ENCODE measurements at places on chromosomes 7 and 10.

DNA sequence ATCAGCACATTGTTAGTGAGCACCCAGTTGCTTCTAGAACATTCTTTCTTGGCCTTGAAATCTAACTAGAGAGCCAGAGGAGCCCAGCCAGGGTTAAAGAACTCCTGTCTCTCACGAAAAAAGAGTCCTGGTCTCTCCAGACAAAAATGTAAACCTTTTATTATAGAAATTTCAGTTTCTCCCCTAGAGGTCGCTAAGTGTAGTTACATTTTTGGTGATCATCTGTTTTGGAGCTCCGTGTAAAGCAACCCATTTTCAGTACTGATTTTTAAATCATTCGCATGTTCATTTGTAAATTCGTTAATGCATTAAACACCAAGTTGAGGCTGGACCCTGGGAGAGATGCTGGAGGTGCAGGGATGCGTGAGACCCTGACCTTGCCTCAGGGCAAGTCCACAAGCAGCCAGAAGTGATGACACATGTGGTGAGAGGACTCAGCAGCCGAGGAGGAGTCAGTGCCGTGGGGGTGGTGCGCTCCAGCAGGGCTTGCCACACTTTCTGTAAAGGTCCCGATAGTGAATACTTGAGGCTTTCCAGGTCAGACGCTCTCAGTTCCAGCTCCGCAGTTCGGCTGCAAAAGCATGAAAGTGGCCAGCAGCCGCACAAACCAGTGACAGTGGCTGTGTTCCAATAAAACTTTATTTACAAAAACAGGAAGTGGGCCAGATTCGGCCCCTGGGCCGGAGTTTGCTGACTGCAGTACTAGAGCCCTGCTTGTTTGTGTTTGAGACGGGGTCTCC, 578.6 kb upstream of the FOXK1 start:
- H3K4me3 ChIP-seq, result no peak overlapping the region
- H3K4me1 ChIP-seq, result no peaks in the 10 kb centered on the region
- no peak overlapping the region for H3K27ac ChIP-seq
- no peaks in the 10 kb centered on the region for H3K36me3 ChIP-seq

DNA sequence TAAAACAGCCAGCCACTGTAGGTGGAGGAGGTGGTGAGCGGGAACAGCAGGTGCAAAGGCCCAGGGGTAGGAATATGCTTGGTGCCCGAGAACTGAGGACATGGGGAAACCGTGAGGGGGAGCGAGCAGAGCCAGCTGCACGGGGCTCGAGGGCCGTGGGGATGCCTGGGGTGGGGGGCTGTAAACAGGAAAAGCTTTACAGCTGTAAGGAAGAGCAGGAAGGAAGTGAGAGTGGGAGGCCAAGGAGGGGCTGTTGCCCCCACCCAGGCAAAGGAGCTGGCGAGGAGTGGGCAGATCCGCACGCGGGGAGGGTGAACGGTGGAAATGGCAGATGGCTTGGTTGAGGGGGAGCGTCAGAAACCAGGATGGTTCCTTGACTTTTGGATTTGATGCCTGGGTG, 34.4 kb downstream of the ZMIZ1 start:
- peaks cover 20% of the 10 kb centered on the region for H3K4me1 ChIP-seq
- no peaks in the 10 kb centered on the region for H3K36me3 ChIP-seq
- DNase-seq, result no peak
- H3K4me3 ChIP-seq, result no peak overlapping the region

- DNase-seq, result no peak
- no peaks in the 10 kb centered on the region for H3K36me3 ChIP-seq
- no peaks in the 10 kb centered on the region for H3K27me3 ChIP-seq
- no peak overlapping the region for H3K27ac ChIP-seq
Measured at GRCh38 chr10:76572021-76572420, 1065.6 kb downstream of the KCNMA1 start.

DNA sequence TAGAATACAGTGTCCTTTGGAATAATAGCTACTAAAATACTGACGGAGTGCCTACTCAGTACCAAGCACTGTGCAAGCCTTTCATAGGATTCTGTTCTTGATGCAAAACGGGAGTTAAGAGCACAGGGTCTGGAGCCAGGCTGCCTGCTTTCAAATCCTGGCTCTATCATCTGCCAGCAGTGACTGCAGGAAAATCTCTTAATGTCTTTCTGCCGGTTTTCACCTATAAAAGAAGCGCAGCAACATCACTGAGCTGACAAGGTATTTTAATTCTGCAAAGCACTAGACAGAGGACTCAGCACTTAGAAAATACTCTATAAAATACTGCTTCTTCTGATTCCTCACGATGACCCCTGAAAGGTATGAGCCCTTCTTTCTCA, 659 bp downstream of the FIGNL1 start:
- H3K36me3 ChIP-seq, result peaks cover 18% of the 10 kb centered on the region
- no peak for DNase-seq
- peaks cover 14% of the 10 kb centered on the region for H3K4me1 ChIP-seq
- H3K4me3 ChIP-seq, result peak overlapping the region; percentile 68

DNA sequence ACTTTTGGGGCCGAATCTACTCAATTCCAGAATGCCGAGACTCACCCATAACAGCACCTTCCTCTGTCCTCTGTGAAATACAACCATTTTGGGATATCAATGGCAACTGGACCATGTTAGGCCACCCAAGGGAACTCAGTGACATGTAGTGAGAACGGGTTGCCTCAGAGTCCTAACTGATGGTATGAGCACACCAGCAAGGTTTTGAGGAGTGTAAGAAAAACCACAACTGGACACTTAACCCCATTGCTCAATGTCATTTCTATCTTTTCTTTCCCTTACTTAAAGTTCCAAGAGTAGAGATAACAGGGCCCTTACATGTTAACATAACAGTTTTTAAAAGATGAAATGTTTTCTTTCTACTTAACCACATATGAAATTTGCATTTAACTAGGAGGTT, 67.1 kb downstream of the TNS3 start:
- DNase-seq, result no peak
- no peak overlapping the region for H3K4me3 ChIP-seq
- H3K27me3 ChIP-seq, result no peaks in the 10 kb centered on the region
- H3K36me3 ChIP-seq, result no peaks in the 10 kb centered on the region

GRCh38 chr7:31079824-31080511, 27.9 kb downstream of the ADCYAP1R1 start:
- H3K4me1 ChIP-seq, result no peaks in the 10 kb centered on the region
- H3K4me3 ChIP-seq, result no peak overlapping the region
- no peaks in the 10 kb centered on the region for H3K27me3 ChIP-seq

DNA sequence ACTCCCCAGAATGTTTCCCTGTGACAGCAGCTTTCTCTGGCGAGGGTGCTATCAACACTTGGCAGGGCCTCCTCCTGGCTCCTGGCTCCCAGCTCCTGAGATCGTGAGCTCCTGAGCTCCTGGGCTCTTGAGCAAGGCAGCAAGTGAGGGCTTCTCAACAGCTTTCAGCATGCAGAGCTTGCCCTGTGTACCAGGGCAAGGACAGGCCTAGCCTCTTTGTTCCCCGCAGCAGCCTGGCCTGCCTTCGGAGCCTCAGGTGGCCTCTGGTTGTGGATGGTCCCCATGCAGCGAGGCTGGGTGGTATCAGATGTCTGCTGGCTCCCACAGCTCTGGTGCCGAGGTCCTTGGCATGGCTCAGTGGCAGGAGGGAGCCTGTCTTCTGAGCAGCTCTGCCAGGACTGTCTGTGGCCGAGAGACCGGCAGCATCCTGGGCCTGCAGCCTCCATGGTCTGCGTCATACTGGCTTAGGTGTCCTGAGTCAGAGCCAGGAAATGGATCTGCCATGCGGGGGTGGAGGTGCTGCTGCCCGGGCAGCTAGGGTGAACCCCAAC, 44.2 kb downstream of the ZMIZ1 start:
- H3K4me1 ChIP-seq, result peaks cover 14% of the 10 kb centered on the region
- H3K36me3 ChIP-seq, result no peaks in the 10 kb centered on the region
- DNase-seq, result no peak
- H3K27ac ChIP-seq, result no peak overlapping the region
- no peak overlapping the region for H3K4me3 ChIP-seq

DNA sequence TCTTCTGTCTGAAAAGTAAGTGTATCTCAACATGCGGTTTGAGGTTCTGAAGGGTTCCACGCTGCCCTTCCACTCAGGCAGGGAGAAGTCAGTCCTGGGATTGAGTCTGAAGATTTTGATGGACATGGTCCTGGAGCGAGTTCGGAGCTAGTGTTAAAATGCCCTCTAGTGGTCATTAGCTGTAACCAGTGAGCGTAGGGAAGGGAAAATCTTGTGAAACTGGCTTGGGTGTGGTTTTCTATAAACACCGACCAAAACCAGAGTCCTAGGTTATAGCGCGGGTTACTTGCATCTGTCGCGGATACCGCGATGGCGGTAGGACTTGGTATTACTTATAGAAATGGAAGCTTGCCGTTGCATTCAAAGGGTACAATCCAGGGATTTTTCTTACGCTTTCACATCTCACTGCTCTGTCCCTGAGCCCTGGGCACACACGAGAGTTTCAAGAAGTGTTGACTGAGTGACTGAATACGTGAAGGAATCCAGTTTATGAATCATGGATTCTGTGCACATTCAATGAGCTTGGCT, 348.2 kb upstream of the C7orf33 start:
- DNase-seq, result no peak
- no peak overlapping the region for H3K27ac ChIP-seq
- no peaks in the 10 kb centered on the region for H3K36me3 ChIP-seq
- no peaks in the 10 kb centered on the region for H3K27me3 ChIP-seq
- H3K4me3 ChIP-seq, result no peak overlapping the region
- H3K4me1 ChIP-seq, result no peaks in the 10 kb centered on the region

DNA sequence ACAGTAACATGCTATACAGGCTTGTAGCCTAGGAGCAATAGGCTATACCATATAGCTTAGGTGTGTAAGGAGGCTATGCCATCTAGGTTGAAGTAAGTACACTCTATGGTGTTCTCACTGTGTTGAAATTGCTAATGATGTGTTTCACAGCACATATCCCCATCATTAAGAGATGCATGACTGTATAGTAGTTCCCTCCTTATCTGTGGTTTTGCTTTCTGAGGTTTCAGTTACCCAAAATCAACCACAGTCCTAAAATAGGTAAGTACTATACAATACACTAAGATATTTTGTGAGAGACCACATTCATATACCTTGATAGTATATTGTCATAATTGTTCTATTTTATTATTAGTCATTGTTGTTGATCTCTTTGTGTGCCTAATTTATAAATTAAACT, 12.7 kb downstream of the FZD1 start:
- H3K27me3 ChIP-seq, result no peaks in the 10 kb centered on the region
- no peak for DNase-seq
- no peaks in the 10 kb centered on the region for H3K4me1 ChIP-seq
- no peaks in the 10 kb centered on the region for H3K36me3 ChIP-seq
- no peak overlapping the region for H3K4me3 ChIP-seq
- H3K27ac ChIP-seq, result no peak overlapping the region

GRCh38 chr10:97380516-97380915, 20.6 kb downstream of the RRP12 start:
- no peaks in the 10 kb centered on the region for H3K36me3 ChIP-seq
- no peaks in the 10 kb centered on the region for H3K27me3 ChIP-seq
- no peaks in the 10 kb centered on the region for H3K4me1 ChIP-seq
- DNase-seq, result no peak

DNA sequence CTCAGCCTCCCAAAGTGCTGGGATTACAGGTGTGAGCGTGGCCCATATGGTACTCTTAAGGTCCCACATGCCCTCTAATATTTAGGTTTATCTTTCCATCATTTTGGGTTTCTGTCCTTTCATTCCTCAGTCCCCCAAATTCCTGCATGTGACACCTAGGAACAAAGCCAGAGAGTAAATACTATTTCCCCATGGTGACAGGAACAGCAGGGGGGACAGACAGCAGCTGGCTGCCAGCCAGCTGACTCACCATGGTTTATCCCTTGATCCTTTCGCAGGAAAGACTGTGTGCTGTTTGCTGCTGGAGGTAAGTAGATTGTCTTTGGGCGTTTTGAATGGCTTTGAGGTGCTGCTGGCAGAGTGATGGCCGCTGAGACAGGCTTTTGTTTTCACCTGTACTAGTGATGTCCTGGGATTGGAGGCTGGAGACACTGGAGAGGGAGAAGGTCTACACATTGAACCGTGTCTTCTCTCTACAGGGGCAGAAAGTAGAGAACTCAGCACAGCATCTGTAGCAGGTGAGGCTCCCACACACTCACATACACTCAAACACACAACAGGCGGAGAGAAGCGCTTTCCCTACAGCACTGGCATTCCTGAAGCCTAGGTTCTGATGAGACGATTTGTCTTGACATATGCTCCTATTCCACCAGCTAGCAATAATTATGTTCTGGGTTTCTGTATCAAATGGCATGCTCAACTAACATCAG, 83.7 kb upstream of the EFCAB10 start:
- H3K27me3 ChIP-seq, result no peaks in the 10 kb centered on the region
- H3K4me3 ChIP-seq, result no peak overlapping the region
- peaks cover 19% of the 10 kb centered on the region for H3K36me3 ChIP-seq
- H3K4me1 ChIP-seq, result no peaks in the 10 kb centered on the region

- peaks cover 42% of the 10 kb centered on the region for H3K4me1 ChIP-seq
- H3K36me3 ChIP-seq, result peaks cover 22% of the 10 kb centered on the region
- no peak for DNase-seq
- no peaks in the 10 kb centered on the region for H3K27me3 ChIP-seq
Measured at GRCh38 chr7:135160098-135160857, 10.2 kb downstream of the CYREN start.

DNA sequence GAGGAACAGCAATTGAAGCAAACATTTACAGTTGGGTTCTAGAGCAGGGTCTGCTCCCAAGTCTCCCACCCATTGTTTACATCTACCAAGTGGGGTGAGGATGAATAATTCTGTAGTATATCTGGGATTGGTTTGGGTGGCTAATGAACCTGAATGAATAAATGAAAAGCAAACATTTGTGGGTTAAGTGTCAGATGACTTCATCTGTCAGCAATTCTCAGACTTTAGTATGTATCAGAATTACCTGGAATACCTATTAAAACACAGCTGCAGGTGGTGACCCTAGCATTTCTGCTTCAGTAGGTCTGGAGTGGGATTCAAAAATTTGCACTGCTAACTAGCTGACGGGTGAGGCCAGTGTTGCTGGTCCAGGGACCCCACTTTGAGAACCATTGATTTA, 18.0 kb upstream of the NPVF start:
- H3K4me3 ChIP-seq, result no peak overlapping the region
- no peaks in the 10 kb centered on the region for H3K4me1 ChIP-seq
- H3K36me3 ChIP-seq, result no peaks in the 10 kb centered on the region
- no peaks in the 10 kb centered on the region for H3K27me3 ChIP-seq
- no peak for DNase-seq
- no peak overlapping the region for H3K27ac ChIP-seq

- H3K36me3 ChIP-seq, result no peaks in the 10 kb centered on the region
- H3K27me3 ChIP-seq, result no peaks in the 10 kb centered on the region
- H3K4me3 ChIP-seq, result no peak overlapping the region
- DNase-seq, result no peak
Measured at GRCh38 chr7:50479743-50480517, 29.8 kb upstream of the FIGNL1 start.

GRCh38 chr7:129642871-129643549, 31.5 kb downstream of the NRF1 start:
- peaks cover 7% of the 10 kb centered on the region for H3K4me1 ChIP-seq
- H3K36me3 ChIP-seq, result no peaks in the 10 kb centered on the region
- no peaks in the 10 kb centered on the region for H3K27me3 ChIP-seq
- no peak overlapping the region for H3K4me3 ChIP-seq
- H3K27ac ChIP-seq, result no peak overlapping the region

Measured in CD8-positive, alpha-beta memory T cell (primary cell).